ENCODE measurements at places on chromosomes 5 and 9.

DNA sequence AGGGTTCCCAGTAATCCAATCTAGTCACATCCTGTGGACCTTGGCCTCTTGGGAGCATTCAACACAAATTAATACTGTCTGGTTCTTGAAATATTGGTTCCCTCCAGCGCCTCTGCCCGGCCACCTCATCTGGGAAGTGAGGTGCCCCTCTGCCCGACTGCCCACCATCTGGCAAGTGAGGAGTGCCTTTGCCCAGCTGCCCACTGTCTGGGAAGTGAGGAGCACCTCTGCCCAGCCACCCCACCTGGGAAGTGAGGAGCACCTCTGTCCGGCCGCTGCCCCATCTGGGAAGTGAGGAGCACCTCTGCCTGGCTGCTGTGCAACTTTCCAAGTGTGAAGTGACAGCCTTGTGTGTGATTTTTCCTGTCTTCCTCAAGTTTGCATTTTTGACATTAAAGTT is 42.7 kb upstream of the SMIM15 start:
- no peak for DNase-seq

- DNase-seq, result no peak
Measured at GRCh38 chr5:170894665-170895064, 32.8 kb downstream of the RANBP17 start.

GRCh38 chr9:134275375-134275774 is 50.9 kb upstream of the RXRA start:
- no peak for DNase-seq

DNA sequence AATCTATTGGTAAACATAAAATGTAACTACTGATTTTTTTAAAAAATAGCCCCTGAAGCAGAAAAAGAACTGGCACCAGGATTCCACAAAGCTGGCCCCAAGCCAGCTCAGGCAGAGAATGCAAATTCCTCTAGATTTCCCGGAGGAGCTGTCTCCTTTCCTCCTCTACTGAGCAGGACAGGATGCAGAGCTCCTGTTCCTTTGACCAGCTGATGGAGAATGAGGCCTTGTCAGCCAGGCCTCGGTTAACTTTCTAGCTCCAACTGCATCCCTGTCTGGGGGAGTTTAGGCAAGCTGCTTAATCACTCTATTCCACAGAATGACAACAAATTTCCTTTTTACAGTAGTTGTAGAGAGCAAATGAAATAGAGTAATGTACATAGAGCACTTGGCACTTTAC is 155.5 kb downstream of the GNAQ start:
- no peak for DNase-seq

DNA sequence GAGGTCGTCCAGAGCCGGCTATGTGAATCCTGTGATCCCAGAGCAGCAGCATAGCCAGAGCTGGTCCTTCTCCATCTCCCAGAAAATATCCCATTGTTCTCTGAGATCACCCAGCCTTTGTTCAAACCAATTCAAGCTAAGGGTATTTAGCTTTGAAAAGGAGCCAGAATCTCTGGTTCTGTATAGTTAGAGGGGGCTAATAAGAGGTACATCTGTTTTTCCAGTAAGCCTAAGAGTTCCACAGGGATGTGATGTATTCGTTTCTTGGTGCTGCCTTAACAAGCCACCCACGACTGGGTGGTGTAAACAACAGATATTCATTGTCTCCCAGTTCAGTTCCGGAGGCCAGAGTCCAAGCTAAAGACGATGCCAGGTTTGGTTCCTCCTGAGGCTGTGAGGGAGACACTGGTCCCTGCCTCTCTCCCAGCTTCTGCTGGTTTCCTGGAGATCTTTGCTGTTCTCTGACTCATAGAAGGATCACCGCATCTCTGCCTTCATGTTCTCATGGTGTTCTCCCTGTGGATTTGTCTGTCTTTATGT is 344.8 kb downstream of the MTRR start:
- DNase-seq, result no peak

GRCh38 chr9:116491659-116492058 is 195.4 kb upstream of the TRIM32 start:
- DNase-seq, result no peak

- DNase-seq, result no peak
Measured at GRCh38 chr5:39224196-39224761, 4.9 kb upstream of the FYB1 start.

DNA sequence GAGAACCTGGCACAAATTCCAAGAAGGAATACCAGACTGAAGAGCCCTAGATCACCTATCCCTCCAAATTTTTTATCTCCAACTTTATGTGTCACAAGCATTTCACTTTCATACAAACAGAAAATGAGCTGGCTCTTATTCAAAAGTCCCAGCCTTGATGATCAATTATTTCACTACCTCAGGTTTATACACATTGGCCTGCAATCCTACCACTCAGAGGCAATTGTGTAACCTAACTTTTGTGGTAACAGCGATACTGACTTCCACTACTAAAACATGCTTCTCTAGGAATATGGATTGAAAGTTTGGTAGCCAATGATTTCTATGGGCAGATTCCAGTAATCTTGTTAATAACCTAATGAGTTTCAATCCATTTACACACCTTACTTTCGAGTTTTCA is 10.5 kb downstream of the RNF38 start:
- no peak for DNase-seq

DNA sequence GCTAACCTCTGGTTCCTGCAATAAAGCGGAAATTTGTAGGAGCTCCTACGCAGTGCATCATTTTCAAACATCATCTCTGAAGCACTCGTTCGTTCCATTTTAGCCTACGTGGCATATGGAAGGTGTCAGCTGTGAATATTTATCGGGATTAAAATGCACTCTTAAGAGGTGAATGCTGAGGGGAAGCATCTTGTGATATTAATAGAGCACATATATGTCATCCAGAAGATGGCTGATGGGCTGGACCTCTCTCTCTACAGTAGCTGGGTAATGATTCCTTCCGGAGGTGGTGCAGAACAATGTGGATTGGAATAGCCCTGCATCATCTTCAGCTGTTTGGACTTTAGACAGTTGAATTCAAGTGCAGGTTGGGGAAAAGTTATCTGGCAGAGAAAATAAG is 478.7 kb downstream of the DMAC1 start:
- no peak for DNase-seq

GRCh38 chr5:74400067-74400466 is 240.5 kb downstream of the ENC1 start:
- DNase-seq, result no peak

DNA sequence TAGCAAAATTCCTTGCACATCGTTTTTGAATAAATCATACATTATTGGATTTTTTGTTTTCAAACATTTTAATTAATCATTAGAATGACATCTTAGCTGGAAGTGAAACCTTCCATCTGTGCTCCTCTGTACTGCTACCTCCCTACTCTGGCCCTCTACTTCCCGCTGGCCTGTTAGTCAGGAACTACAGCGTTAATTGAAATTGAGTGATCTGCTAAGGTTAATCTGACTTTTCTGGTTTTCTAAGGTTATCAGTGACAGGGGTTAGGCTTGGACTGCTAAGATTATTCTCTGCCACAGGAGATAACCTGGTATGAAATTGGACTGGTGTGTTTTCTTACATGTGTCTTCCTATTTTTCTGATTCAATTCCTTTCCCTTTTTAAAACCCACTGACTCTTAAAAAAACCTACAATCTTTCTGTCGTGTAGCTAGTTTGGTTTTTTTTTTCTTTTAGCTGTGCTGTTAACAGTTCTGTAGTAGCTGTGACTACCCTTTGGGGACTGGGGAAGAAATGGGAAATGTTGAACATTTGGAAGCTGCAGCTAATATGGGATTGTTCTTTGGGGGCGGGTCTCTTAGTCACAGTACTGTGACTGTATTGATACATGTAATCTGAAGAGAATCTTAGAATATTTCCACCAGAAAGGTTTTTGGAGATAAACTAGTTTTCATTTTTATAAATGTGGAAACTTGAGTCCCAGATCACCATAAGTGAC is 4.6 kb downstream of the KIF2A start:
- no peak for DNase-seq

DNA sequence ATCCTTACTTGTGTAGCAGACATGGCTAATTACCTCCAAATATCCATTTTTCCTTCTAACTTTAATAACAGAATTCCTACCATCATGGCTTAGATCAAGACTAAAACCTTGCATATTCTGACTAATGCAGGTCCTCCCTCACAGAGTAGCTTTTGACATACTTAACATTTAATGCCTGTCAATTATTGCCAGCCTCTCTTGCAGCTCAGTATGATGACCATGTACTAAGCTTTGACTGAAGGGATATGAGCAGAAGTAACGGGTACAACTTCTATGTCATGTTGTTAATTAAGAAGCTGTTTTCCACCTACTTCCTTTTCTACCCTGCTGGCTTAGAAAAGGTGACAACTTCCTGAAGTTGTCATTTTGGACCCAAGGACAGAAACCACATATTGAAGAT is 533.4 kb downstream of the PSAT1 start:
- DNase-seq, result no peak
